ENCODE measurements at places on chromosomes 2 and 18.
A peak's percentile ranks its signal among the peaks of the same experiment; 100 is the strongest.

GRCh38 chr2:203648273-203648672 lies 58.2 kb upstream of the CD28 start:
- no peak for DNase-seq

DNA sequence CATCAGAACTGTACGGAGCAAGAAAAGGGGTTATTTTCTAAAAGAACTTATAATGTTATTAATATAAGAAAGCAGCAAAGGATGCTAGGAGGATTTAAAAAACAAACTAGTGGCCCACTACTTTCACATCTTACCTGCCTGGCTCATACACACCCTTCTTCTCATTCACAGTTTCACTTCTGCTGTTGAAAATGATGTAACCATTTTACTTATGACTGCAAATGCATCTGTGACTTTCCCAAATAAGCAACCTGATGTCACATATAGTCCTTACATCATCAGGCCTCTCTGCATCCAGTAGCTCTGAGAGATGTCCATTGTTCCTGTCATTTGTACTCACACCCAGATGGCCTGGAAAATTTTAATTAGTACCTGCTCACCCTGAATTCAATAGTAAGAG lies 101.8 kb upstream of the MYO3B start:
- DNase-seq: no peak

DNA sequence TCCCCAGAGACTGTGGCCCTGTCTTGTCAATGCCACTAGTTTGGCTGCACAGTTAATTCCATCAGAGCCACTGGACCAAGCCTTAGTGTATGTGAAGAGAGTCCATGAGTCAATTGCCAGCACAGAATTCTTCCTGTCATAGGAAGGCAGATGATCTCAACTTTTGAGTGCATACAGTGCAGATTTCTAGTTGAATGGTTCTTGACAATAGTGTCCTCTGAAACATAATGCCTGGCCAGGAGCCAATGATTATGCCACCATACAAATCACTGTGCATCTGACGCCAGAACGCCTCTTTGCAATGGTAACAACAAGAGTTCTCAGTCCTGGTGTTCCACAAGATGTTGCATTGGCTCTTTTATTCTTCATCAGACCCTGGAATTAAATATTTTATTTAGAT lies 7.1 kb downstream of the NEUROD1 start:
- no peak for DNase-seq

DNA sequence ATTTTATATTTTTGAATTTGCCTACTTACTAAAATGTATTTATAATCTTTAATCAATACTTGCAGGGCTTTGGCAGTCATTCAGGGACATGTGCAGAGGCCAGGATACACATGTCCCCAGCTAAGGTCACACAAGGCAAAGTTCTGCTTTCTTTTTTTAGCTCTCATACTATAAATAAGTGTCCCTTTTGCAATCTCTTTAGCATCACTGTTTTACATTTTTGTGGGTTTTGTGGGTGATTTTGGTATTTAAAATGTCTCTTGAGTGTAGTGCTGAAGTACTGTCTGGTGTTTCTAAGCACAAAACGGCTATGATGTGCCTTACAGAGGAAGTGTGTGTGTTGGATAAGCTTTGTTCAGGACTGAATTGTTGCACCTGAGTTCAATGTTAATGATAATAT lies 309.0 kb upstream of the GULP1 start:
- DNase-seq: no peak

GRCh38 chr18:56615738-56616520 lies 22.5 kb downstream of the TXNL1 start:
- DNase-seq: no peak

DNA sequence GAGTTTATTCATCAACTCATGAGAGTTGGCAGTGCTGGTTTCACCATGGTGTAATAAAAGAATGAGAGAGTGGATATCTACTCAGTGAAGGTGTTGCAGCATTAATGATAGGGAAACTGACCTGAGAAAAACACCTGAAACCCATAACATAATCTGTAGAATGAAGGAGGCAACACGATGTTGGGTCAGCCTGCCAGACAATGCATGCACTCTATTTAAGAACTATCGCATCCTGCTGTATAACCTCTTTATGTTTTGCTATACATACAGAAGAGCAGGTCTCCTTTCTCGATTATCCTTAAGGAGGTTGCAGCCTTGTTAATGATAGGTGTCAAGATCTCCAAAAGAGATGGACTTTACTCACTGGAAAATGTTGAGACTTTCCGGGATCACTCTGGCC lies 65.9 kb downstream of the IKZF2 start:
- DNase-seq: no peak

DNA sequence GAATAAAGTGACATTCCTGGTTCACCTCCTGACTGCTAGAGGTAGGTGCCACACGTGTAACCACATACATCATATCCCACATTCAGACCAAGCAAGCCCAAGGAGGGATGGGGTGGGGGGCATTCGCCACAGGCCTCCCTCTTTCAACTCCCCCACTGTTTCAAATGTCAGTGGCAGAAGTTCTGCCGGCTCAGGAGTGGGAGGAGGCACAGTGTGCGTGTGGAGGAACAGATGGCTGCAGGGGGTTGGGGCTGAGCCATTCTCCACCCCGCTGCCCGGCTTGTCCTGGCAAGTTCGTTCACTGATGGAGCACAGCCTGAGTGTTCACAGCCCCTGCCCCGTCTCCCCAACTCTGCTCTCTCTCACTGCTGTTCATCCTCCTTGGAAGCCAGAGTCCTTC lies 75.4 kb upstream of the TANC1 start:
- DNase-seq: no peak

- DNase-seq: no peak
Measured at GRCh38 chr2:206780671-206781070, 15.3 kb downstream of the FASTKD2 start.

DNA sequence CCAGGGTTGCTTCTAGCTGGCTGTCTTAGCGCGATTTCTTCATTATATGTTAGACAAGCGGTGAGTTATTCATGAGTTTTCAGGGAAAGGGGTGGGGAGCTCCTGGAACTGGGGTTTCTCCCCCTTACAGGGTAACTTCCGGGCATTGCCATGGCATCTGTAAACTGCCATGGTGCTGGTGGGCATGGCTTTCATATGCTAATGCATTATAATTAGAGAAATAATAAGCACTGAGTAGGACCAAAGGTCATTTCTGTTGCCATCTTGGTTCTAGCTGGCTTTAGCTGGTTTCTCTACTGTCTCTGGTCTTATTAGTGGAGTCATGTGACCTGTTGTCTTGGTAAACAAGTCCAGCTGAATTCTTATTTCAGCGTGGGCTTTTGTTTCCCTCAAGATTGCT lies 5.5 kb upstream of the SNTG2 start:
- DNase-seq: no peak

DNA sequence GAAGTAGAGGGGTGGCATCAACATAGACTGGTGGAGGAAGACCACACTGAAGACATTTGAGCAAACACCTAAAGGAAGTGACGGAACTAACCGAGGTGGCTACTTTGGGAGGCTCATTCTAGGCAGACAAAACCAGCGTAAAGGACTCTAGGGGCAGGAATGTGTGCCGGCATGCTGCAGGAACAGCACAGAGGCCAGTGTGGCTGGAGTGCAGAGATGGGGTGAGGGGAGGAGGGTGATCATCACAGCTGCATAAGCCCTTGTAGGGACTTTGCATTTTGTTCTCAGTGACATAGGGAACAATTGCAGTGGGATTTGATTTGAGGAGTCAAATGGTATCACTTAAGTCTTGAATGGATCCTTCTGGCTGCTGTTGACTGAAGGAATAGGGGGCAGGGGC lies 253.5 kb downstream of the NCKAP5 start:
- DNase-seq: no peak

DNA sequence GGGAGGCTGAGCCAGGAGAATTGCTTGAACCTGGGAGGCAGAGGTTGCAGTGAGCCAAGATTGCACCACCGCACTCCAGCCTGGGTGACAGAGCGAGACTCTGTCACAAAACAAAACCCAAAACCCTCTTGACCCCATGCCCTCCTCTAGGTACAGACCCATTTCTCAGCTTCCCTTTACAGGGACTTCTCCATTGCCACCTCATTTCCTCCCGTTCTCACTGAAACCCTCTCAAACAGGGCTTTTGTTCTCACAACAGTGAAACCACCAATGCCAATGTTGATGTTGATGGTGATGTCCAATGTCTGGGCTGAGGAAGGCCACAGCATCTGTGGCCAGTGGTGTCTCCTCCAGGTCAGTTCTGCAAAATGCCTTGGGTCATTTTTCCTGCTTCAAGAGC lies 69.0 kb upstream of the ZCCHC2 start:
- no peak for DNase-seq

DNA sequence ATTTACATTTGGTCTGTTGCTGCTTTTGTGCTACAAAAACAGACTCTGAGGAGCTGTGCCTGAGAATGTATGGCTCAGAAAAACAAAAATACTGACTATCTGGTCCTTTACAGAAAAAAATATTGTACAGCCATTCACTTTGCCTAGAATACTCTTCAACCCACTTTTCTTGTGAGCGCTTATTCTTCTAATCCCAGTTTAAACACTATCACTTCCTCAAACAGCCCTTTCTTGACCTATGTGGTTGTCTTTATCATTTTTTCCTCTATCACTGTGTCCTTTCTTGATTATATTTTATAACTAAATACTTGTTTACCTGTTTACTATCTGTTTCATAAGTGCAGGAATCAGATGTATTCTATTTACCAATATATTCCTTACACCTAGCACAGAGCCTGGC lies 33.5 kb downstream of the CUL3 start:
- DNase-seq: no peak

DNA sequence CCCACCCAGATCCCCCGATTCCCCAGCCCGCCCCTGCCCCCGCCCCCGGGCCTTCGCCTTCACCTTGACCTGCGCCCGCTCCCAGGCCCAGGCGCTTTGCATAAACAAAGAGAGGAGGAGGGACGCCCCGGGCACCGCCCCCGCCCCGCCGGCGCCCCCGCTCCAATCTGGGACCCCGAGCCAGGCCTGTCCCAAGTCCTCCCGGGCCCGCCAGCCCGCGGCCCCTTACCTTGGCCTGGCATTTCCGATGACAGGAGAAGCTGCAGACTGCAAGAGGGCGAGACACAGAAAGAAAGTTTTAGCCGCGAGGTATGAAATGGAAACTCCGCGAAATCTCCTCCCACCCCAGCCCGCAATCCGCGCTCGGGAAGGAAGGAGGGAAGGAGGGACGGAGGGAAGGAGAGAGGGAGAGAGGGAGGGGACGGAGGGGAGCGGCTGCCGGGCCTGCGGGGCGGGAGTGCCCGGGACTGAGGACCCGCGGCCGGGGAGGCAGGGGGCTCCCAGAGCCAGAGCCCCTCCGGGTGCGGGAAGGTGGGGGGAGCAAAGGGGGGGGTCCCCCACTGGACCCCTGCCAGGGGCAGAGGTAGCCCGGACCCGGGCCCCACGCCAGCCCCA lies 24.2 kb downstream of the TNS1 start:
- DNase-seq: no peak

DNA sequence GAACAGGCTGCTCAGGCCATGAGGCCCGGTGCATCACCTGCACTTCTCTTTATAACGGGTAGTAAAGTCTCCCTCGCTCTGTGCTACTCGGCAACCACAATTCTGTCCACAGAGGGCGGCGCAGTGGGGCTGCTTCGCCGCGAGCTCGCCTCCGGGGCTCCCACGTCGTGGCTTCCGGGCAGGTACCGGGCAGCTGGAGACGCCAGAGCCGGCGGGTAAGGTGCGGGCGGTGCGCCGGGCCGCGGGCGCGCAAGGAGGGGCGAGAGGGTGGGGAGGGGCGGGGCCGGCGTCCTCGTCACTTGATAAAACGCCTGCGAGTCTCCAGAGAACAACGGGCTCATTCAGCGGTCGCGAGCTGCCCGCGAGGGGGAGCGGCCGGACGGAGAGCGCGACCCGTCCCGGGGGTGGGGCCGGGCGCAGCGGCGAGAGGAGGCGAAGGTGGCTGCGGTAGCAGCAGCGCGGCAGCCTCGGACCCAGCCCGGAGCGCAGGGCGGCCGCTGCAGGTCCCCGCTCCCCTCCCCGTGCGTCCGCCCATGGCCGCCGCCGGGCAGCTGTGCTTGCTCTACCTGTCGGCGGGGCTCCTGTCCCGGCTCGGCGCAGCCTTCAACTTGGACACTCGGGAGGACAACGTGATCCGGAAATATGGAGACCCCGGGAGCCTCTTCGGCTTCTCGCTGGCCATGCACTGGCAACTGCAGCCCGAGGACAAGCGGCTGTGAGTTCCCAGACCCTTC lies at the start of gene ITGA6:
Gene ITGA6 (plus strand): TSS at position 331 of the 734 bp plus-strand sequence.
- DNase-seq: peak; percentile 85

DNA sequence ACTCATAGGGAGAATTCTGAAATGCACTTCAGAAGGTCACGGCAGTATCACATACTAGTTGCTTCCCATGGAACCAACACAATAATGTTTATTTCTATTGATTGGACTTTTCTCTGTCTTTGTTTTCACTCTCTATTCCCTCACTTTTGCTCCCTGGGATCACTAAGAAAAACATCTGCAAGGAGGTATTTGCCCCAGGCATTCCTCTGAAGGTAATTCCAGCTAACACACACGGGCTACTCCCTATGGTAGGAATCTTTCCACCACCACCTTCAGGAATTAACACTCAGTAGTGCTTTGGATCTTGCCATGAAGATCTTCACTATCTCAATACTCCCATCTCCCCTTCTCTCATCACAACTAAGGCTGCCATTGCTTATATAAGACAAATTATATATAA lies 353.3 kb downstream of the DSC3 start:
- DNase-seq: no peak

- DNase-seq: no peak
Measured at GRCh38 chr2:152055366-152056108, 43.3 kb downstream of the CACNB4 start.

- DNase-seq: no peak
Measured at GRCh38 chr2:112081262-112081661, 26.2 kb downstream of the TMEM87B start.

DNA sequence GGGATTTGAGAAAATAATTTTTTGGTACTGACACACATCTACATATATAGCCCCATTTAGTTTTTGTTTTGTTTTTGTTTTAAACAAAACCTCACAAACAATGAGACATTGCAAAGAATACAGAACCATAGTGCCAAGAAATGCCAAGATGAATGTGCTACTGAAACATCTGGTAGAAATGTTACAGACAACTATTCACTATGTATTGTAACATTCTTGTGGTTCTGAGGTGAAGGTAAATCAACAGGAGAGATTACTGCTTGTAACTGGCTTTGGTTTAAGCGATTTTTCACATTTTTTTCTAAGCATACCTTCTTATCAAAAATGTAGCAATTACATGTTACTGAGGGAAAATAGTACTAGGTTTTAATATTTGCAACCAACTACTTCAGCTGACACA lies 281.3 kb downstream of the ZNF804A start:
- no peak for DNase-seq

- no peak for DNase-seq
Measured at GRCh38 chr2:212032032-212032431, 506.6 kb downstream of the ERBB4 start.

DNA sequence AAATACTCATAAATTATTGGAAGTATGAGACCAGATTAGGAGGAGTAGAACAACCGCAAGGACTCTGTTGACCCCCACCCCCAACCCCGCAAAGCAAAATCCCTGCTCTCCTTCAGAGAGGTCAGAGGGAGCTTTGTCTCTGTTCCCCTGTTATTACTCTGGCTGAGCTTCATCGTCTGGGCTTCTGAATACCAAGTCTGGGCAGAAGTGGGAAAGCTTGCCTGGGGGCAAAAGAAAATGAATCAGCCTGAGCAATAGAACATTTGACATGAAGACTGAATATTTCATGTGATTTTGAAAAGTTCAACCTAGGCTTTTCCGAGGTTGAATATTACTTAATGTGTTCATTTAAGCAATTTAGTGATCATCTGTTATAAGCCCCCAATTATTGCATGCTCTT lies 114.6 kb upstream of the ARHGAP28 start:
- DNase-seq: no peak
